GM03348 (cell line): ENCODE measurements at places on chromosomes 16 and 17.

DNA sequence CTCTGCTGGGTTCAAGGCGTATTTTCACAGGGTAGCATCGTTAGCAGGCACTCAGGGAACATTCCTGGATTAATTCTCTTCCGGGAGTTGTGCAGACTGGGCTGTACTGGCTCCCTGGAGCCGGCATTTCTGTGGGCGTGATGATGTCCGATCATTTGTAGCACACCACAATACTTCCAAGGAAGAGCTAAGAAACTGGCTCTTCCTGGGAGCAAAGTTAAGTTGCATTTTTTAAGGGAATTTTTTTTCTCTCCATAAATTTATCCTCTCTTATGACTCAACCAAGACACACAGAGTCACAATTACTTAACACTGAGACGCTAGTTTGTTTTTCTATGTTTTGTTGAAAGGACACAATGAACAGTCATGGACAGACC, 211.6 kb upstream of the FOXF1 start:
- DNase-seq, result peak; percentile 45

- DNase-seq, result peak; percentile 98
Observed at GRCh38 chr17:50094753-50095619, at the start of gene PDK2. TSS of gene PDK2 (plus strand) at chr17:50095351. CDS start at chr17:50095436, 85 bp downstream.

DNA sequence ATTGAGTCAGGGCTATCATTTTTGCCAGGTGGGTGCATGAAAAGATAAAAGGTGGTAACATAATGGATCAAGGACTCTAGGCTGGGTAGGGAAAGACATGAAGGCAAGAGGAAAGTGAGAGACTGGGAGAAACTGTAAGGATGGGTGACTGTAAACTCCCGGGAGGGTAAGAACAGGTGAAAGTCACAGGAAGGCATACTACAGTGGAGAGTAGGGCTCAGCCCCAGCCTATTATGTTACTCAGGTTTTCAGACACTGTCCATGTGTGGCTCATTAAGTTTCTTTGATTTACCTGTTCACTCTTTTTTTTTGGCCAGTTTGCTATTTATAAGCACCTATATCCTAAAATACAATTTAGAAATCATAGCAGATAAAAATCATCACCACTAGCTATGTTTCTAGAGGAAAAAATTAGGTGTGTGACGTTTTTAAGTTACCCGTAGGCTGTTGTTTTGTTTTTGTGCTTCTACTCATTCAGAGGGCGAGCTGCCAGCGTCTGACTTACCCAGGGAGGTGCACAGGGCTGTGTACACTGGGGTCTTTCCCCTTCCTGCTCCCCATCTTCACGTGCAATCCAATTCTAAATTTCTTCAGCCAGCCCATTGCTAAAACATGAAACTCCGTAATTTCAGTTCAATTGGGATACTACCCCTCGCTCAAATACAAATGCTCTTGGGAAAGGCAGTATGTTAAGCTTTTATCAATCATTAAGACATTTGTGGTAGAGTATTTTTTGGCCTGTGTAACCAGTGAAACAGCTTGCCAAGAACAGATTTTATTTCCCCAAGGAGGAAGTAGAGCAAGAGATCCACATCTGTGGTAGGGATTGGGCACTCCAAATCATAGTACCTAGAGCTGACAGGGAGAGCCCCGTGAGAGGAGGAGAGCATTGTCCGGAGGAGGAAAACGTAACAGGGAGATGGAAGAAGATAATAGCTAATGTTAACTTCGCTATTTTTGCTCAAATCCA, 21.7 kb upstream of the VWA3A start:
- DNase-seq, result peak; percentile 17

DNA sequence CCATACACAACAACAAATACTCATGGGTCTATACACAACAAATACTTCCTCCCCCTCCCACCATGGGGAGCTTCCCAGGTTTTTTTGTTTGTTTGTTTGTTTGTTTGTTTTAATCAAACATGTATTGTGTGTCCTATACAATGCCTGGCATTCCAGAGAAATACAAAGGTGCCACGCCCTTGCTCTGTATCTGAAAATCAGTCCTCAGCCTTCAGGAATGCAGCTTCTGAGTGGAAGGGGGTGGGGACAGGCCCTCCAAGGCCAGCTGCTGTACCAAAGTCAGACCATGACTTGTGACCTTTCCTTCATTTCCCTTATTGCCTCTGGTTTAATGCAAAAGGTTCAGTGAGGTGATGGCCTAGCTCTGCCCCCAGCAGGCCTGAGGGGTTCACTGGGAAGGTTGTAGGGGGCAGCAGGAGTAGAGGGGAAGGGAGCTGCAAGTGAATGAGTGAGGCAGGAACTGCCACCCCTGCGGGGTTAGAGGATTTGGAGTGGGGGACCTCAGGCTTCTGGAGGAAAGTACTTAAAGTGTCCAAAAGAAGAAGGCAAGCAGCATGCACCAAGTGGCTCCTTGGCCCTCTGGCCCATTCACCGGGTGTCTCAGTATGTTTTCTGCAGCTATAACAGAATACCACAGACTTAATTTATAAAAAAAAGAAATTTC, 105.2 kb downstream of the CLEC16A start:
- peak; percentile 63 for DNase-seq

- DNase-seq, result peak; percentile 82
Observed at GRCh38 chr16:88731699-88732098, 25.4 kb downstream of the CTU2 start.

DNA sequence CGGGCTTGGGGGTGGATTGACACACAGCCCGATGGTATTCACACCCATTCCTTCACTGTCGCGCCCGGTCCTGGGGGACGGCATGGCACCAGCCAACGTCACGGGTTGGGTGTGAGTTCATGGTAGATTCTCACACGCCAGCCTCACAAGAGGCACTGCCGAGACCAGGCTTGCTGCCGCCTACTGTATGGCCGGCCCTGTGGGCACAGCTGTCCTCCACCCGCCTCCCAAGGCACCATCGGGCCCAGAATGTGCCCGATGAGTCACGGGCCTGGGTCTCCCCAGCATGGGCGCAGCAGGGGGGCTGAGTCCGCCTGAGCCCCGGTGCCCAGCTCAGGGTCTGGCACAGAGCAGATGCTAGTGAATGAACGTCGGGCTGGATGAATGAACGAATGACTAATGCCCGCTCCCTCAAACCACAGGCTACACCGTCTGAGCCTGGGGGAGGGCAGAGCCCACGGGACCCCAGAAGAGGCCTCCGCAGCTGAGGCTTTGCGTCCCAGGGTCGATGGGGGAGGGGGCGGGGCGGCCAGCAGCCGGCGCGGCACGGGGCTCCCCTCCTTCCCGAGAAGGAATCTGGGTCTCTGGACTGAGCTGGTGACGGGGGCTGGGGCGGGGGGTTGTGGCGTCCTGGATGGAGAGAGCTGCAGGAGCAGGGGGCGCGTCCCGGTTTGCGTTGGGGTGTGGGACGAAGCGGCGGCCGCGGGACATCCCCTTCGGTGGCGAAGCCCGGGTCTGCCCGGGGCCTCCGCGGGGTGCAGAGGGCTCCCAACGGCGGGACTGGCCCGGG, 829 bp downstream of the PITPNM3 start:
- peak; percentile 60 for DNase-seq

- peak; percentile 64 for DNase-seq
Observed at GRCh38 chr17:80527016-80527645, 17.5 kb upstream of the RPTOR start.

DNA sequence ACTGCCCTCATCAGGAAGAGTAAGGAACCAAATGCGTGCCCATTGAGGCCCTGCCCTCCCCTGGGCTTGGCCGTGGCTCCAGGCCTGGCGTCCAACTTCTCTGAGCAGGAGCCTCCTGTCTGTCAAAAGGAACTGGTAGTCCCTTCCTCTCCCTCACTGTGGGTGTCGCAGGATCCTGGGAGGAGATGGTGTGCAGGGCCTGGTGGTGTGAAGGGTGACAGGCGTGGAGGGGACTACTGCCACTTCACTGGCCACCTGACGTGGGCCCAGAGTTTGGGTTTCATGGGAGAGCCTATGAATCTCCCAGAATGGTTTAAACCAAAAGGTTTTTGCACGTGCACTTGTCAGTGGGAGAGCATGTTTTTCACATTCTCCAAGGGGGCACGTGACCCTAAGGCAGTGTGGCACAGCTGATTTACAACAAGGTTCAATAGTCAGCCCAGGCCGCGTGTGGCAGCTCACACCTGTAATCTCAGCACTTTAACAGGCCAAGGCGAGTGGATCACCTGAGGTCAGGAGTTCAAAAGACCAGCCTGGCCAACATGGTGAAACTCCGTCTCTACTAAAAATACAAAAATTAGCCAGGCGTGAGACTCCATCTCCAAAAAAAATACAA, 12.5 kb downstream of the ARL2BP start:
- DNase-seq, result no peak

DNA sequence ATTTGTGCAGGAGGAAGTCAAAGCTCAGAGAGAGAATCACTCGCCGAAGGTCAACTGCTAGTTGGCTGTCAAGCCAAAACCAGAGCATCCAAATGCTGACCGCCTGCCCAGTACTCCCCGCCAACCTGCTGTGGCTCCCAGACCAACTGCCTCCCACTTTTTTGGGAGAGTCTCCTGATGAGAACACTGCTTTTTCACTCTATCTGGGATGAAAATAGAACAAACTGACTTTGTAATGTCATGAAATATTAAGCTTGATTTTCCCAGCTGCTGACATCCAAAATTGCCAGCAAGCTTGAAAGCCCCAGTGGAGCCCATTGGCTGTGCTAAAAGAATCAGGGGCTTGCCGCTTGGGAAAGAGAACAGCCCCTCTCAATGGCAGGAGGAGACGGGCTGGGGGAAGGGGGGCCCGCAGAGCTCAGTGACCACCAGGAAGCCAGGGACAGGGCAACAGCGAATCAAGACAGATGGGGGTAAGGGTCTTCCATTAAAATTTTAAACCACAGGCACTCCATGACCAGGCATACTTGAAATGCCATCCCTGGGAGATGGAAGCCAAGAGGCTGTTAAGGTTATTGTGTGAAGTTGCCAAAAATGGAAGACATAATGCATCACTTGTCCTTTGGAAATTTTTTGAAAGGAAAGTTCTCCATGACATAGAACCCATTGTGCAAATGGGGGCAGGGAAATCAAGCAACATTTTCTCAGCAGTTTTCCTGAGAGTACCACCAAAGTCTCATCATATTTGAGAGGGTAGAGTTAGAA, 125.7 kb upstream of the CDH5 start:
- no peak for DNase-seq

DNA sequence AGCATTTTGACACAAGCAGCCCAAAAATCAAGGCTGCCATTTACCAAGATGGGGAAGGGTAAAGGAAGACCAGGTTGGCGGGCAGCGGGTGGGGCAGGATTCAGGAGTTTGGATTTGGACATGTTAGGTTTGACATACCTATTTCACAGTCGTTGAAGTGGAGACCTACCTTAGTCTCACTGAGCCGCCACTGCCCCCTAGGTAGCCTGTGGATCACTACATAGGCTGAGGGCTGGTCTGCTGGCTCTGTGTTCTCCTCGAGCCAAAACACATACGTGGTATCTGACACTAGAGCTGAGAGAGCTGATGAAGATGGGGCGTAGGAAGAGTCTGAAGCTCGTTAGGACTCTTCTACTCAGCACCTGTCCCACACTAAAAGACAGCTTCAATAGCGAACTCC, 115.1 kb downstream of the HIC1 start:
- DNase-seq, result no peak

GRCh38 chr17:80986816-80987475, 4.7 kb upstream of the CHMP6 start:
- no peak for DNase-seq

DNA sequence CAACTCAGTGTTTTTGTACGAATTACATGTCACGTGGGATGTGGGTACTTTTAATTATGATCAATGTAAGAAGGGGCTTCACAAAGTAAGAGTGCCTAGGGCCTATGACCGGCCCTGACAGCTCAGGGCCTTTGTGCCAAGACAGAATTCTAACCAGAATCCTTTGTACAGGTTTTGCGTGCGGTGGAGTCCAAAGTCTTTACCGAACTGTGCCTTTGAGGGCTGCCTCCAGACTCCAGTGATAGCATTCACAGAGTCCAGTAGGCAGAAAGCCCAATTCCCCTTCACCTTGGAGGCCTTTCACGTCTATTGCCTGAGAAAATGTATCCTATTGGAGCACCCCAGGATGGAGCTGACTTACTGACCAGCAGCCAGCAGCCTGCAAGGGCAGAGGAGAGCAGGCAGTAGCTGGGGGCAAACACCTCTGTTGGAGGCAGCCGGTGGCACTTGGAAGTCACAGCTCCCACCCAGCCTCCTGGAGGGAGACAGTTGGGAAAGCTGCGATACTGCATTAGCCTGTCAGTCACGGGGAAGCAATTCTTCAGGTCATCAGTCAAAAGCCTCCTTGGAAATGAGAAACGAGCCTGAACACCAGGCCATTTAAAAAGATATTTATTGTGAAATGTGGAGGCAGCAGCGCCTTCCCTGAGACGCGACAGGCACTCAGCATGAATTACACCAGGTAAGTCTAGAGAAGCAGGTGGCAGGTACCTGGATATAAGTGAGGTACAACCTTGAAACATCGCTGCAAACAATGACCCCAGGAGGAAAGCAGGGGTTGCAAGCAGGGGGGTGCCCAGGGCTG, 98.1 kb upstream of the CDYL2 start:
- DNase-seq, result no peak

- peak; percentile 62 for DNase-seq
Observed at GRCh38 chr17:76276461-76277299, 11.5 kb downstream of the UBALD2 start.

GRCh38 chr16:79973320-79973719, 372.8 kb upstream of the MAF start:
- no peak for DNase-seq

GRCh38 chr17:29625037-29625750, 2.5 kb upstream of the CORO6 start:
- DNase-seq, result peak; percentile 69

DNA sequence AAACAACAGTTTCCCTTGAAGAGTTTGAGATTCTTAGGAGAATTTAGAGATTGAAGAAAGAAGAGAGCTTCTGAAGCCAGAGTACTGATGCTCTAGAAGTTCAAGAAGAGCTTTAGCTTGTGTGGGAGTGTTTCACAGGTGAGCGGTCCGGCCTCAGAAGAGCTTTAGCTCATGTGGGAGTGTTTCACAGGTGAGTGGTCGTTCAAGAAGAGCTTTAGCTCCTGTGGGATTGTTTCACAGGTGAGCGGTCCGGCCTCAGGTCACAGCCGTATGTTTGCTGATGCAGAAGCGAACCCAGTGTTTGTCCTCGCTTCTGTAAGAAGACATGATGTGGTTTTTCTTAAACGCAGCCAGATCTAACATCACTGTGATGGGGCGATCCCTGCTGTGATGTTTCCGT, 76.4 kb downstream of the SEC14L1 start:
- DNase-seq, result no peak

DNA sequence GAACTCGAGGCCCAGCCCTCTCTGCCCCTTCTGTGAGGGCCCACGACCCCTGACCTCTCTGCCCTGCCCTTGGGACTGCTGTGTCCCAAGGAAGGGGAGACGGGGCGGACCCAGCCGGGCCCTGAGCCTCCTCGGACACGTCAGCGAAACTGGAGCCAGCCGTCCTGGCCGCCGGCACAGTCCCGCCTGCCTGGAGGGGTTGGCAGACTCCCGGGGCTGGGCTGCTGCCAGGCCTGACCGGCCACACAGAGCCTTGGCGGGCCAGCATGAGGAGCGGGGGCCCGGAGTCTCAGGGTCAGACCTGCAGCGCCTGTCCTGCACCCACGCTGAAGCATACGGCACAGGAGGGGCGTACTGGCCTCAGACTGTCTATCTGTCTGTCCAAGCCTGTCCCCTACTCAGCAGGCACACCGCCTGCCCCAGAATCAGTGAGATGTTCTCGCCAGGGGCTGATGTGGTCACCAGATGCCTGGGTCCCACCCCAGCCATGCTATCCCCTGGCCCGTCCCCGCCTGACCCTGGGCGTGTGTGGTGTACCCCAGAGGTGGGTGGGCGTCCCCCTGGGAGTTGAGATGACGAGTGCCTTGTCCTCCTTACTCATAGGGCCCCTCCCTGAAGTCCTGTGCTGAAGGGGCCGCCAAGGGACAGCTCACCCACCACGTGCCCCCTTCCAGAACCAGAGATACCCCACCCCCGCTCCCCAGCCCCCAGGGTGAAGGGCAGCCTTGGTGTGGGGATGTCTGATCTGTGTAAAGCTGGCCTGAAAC, 4.7 kb downstream of the VASN start:
- peak; percentile 91 for DNase-seq
